Stimulated activated CD8-positive, alpha-beta memory T cell treated with anti-CD3 and anti-CD28 coated beads, Interleukin-4, amount 100 ng/mL, for 1 hour (primary cell): ENCODE measurements at places on chromosomes 6 and 20.

DNA sequence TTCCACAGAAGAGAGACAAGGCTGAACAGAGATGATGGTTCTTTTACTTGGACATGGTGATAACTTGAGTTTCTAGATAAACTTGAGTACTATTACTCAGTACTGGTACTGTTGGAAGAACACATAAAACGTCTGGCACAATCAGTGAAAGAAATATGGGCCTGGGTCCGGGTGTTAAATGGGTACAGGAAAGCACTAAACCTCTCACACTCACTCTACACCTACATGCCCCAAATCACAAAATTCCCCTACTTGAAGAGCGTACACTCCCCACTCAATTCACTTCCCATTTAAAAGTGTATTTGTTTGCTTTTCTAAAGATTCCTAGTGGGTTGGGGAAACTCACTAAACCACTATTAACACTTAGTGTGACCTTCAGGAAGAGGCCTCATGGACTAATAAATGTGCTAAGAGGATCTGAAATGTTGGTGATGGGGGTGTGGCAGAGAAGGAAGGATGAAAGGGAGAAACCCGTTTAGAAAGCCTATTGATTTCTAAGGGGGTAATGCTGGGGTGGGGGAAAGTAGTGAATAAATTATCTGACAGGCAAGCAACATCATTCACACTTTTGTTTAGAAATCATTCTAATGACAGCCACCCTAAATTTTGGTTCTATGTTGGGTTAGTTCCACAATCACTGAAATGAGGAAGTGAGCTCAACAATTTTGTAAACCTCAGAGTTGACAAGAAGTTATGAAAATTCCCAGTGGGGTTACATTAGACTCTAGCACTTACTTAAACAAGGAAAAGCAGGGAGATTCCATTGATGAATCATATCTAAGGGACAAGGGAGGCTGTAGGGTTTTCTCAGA lies 222.6 kb upstream of the MARCKS start:
- DNase-seq = no peak

DNA sequence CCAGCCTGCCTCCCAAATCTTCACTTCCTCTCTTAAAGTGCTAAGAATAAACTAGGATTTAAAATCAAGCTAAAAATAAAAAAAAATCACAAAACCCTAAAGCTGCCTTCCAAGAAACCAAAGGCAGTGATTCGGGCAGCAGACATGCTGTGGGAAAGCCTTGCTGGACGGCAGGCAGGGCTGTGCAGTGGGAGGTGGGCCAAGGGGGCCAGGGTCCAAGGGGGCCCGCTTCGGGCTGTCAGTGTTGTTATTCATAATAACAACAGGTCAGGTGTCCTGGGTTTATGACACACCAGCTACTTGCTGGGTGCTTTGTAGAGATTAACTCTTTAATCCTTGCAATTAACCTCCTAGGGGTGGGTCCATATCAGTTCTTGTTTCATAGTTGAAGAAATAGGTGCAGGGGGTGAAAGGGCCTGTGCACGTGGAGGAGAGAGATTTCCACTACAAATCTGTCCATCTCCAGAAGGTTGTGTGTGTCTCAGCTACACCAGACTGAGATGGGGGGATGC lies 40.4 kb downstream of the CD40 start:
- DNase-seq = no peak

- DNase-seq = no peak
Observed at GRCh38 chr6:133333852-133334251, 92.7 kb downstream of the EYA4 start.

GRCh38 chr6:30357678-30358540 lies 13.0 kb downstream of the RPP21 start:
- DNase-seq = peak; percentile 7

DNA sequence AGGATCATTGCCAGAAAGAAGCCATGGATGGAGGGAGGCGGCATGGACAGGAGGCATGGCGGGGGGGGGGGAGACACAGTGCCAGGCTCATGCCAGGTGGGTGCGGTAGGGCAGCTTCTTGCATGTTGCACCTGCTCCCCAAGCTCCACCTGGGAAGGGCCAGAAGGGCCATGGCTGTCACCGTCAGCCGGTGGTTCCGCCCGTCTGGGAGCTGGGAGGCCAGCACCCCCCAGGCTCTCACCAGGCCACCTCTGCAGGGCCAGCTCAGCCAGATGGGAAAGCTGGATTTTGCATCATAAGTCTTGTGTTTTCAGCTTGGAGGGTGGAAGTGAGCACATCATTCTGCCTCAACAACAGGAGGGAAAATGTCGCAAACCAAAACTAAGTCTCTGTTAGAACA lies 404.7 kb downstream of the TAF4 start:
- no peak for DNase-seq

GRCh38 chr20:12305188-12305950 lies 387.7 kb downstream of the BTBD3 start:
- DNase-seq = no peak

- no peak for DNase-seq
Observed at GRCh38 chr6:148479497-148479896, 136.9 kb downstream of the SASH1 start.

- no peak for DNase-seq
Observed at GRCh38 chr6:44868910-44869309, 459.2 kb upstream of the RUNX2 start.

DNA sequence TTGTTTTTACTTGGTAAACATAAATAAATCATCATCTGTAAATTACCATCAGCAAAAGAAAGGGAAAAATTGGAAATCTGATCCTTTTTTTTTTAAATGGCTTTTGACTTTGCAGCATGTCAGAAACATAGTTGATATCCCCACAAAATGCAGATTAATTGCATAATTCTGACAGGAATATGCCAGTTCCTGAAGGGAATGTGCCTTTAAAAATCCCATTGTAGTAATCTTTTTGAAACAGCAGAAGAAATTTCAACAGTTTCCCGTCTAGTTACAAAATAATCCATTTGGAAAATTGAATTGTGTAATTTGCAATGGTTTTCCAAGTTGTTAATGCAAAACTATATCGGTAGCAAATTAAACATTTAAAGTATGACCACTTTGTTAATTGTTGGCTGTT lies 95.2 kb downstream of the DOK5 start:
- DNase-seq = no peak

DNA sequence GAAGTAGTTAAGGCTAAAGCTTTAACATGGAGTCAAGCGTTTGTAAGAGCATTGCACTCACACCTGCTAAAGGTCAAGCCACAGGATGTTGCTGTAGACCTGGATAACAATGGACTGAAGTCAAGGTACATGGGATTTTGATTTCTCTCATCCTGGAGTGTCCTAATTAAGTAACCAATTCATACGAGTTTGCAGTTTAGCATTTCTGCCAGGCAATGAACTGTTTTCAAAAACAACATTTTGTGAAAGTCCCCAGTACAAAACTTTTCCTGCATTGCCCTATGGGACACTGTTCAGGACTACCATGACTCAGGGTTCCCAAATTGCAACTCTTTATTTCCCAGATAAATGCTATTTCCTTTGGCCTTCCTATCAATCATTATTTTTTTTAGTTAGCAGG lies 17.4 kb upstream of the SIRPB1 start:
- no peak for DNase-seq

DNA sequence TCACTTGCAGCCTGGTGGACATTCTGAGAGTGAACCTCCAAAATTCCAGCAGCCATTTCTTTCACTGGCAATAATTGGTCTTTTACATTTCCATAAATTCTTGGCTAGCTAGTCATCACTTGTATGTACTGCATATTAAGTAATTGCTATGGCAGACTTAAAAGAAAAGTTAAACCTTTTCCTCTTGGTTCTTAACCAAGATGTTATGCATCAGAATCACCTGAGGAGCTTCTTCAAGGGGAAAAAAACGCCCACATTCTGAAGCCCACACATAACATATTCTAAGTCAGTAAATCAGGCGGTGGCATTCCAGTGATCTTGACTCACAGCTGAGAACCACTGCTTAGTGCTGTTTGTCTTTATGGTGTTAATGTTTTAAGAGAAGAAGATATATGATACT lies 37.0 kb downstream of the CDC40 start:
- no peak for DNase-seq

- DNase-seq = no peak
Observed at GRCh38 chr6:91198588-91199255, 611.9 kb upstream of the MAP3K7 start.

- no peak for DNase-seq
Observed at GRCh38 chr6:4777394-4777935, 1.3 kb downstream of the CDYL start.

DNA sequence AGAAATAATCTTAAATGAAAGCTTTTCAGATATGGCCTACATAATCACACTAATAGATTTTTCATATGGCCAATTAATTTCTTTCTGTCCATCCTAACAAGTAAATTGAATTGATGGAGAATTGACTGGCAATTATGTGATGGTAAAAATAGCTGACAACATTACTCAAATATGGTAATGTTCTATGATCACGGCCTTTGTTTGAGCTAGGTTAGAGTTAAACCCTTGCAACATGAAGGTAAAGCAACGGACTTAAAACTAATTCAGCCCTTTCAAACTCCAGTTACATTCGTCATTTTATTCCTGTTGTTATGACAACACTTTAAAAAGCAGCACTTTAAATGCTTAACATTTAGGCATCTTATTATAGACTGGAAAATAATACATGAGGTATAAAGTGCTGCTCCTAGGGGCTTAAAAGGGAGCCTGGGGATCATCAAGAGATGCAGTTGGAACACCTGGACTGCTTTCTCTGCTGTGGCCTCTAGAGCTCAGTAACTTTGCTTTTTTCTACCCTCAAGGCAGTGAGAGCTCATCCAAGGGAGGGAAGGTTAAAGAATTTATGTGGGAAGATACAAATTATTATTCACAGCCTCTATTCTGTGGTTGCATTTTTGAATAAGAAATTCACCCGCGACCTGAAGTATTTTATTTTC lies 46.9 kb downstream of the RIPOR2 start:
- no peak for DNase-seq
